WTC11 (cell line): ENCODE measurements at places on chromosomes 1 and 21. TPM values are rescaled to one million over a fixed set of nuclear protein-coding genes. Genes with fewer than 3 reads are reported as not detected.

- no peak for DNase-seq
- no peak overlapping the region for H3K27ac ChIP-seq
- H3K27me3 ChIP-seq, result no peaks in the 10 kb centered on the region
- peaks cover 25% of the 10 kb centered on the region for H3K36me3 ChIP-seq
- peaks cover 7% of the 10 kb centered on the region for H3K4me1 ChIP-seq
- no peak overlapping the region for H3K4me3 ChIP-seq
Measured at GRCh38 chr1:10181154-10181553, 29.2 kb upstream of the KIF1B start.

DNA sequence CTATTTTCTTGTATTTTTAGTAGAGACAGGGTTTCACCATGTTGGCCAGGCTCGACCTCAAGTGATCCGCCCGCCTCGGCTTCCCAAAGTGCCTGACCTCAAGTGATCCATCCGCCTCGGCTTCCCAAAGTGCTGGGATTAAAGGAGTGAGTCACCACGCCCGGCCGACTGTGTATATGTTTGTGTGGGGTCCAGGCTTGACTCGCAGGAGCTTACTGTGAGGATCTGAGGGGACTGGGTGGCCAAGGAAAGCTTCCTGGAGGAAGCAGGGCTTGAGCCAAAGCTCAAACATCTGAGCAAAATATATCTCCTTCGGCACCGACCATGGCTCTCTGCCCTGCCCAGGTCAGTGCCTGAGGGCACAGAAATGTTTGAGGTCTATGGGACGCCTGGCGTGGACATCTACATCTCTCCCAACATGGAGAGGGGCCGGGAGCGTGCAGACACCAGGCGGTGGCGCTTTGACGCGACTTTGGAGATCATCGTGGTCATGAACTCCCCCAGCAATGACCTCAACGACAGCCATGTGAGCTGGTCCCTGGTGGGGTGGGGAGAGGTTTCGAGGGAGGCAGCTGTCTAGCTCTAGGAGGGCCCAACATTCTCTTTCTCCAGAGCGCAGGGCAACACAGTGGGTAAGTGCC, 10.5 kb downstream of the PADI3 start:
- H3K27ac ChIP-seq, result no peak overlapping the region
- H3K4me1 ChIP-seq, result no peaks in the 10 kb centered on the region
- no peaks in the 10 kb centered on the region for H3K36me3 ChIP-seq
- no peak for DNase-seq
- H3K4me3 ChIP-seq, result no peak overlapping the region

DNA sequence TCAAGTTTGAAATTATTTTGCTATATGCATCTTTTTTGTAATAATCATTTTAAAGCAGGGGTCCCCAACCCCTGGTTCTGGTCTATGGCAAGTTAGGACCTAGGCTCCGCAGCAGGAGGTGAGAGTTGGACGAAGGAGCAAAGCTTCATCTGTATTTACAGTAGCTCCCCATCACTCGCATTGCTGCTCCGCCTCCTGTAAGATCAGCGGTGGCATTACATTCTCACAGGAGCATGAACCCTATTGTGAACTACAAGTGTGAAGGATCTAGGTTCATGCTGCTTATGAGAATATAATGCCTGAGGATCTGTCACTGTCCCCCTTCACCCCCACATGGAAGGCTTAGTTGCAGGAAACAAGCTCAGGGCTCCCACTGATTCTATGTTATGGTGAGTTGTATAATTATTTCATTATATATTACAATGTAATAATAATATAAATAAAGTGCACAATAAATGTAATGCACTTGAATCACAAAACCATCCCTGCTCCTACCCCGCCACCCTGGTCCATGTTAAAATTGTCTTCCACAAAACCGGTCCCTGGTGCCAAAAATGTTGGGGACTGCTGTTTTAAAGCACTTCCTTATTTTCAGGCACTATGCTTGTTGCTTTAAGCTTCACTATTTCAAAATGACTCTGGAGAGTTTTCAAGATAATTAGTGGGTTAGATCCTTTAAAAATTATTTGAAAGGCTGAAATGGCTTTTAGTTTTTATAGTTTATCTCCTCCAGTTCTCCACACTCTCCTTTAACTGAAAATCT, 74.8 kb downstream of the PLA2G4A start:
- peaks cover 8% of the 10 kb centered on the region for H3K4me1 ChIP-seq
- H3K27ac ChIP-seq, result no peak overlapping the region
- no peak for DNase-seq
- no peaks in the 10 kb centered on the region; the same call in 1 of the 2 replicates for H3K27me3 ChIP-seq

DNA sequence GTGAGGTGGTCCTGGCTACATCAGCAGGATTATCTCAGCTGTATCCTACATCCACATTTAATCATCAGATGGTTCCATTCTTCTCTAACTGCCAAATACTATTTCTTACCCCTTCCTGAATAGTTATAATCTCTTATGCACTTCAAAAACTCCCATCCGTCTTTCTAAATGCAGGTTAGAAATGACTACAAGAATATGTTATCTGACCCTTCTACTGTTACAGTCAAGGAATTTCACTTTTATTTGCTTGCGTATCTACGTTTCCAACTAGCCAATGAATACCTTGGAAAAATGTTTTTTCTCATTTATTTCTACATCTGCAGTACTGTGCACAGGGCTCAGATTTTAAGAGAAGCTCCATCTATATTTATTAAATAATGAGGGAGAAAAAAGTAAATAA, 709.9 kb downstream of the KCNT2 start:
- no peak overlapping the region for H3K4me3 ChIP-seq
- 0 out of 2 replicates have a peak, but pooled peaks cover 2% of the 10 kb centered on the region for H3K36me3 ChIP-seq
- H3K27ac ChIP-seq, result no peak overlapping the region
- H3K27me3 ChIP-seq, result no peaks in the 10 kb centered on the region; the same call in 1 of the 2 replicates
- H3K4me1 ChIP-seq, result peaks cover 14% of the 10 kb centered on the region
- no peak for DNase-seq

DNA sequence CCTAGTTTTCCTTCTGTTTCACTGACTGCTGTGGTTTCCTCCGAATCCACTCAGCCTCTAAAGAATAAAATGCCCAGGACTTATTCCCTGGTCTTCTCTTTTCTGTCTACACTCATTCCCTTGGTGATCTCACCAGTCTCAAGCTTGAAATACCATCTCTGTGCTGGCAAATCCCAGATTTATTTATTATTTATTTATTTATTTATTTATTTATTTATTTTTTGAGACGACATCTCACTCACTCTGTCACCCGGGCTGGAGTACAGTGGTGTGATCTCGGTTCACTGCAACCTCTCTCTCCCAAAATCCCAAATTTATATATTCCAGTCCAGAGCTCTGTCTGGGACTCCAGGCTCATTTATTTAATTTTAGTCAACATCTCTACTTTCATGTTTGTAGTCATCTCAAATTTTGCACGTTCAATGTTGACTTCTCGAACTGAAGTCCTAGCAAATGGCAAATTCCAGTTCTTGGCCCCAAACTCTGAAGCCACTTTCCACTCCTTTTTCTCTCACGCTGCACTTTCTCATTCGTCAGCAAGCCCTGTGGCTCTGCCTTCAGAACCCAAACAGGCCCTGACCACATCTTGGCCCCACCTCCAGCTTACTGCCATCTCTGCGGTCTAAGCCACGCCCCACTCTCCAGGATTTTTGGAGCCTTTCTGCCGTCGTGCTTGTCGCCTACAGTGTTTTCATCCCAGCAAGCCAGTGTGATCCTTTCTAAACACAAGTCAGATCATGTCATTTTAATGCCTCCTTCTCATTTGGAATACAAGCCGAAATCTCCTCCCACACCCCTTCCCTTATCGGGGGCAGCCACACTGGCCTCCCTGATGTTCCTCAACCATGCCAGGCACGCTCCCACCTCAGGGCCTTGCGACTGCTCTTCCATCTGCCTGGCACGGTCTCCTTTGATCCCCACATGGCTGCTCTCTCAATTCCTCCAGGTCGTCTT, 14.2 kb upstream of the TENT5B start:
- DNase-seq, result peak; percentile 84
- H3K4me3 ChIP-seq, result peak overlapping the region; percentile 2; the same call in 1 of the 2 replicates
- H3K27me3 ChIP-seq, result peaks cover 3% of the 10 kb centered on the region; the same call in 1 of the 2 replicates
- H3K36me3 ChIP-seq, result no peaks in the 10 kb centered on the region

- H3K27me3 ChIP-seq, result no peaks in the 10 kb centered on the region
- H3K4me3 ChIP-seq, result no peak overlapping the region
- no peak for DNase-seq
- peaks cover 30% of the 10 kb centered on the region for H3K36me3 ChIP-seq
Measured at GRCh38 chr1:43381612-43382011, 8.0 kb downstream of the MED8 start.

GRCh38 chr1:153567621-153568366, 2.1 kb upstream of the S100A2 start:
- peaks cover 33% of the 10 kb centered on the region for H3K4me1 ChIP-seq
- no peaks in the 10 kb centered on the region; the same call in 1 of the 2 replicates for H3K27me3 ChIP-seq
- H3K36me3 ChIP-seq, result no peaks in the 10 kb centered on the region
- no peak for DNase-seq

GRCh38 chr1:107523061-107523460, 382.2 kb downstream of the NTNG1 start:
- H3K4me1 ChIP-seq, result peaks cover 24% of the 10 kb centered on the region
- H3K4me3 ChIP-seq, result no peak overlapping the region
- DNase-seq, result no peak
- no peaks in the 10 kb centered on the region for H3K36me3 ChIP-seq

DNA sequence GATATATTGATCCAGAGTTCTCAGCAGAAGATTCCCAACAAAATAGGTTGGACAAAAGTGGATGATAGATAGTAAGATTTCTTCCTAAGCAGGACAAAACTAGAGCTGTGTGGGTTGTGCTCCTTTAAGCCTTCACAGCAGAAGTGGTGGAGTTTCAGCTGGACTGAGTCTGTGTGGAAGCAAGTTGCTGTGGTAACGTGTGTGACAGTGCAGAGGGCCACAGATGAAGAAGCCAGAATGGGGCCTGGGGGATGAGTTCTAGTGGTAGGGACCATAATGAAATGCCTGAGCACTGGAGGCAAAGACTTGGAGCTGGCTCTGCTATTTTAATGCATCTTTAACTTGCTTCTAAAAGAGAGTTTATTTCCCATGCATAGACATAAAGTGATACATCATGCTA, 238.7 kb upstream of the POGK start:
- no peak overlapping the region for H3K27ac ChIP-seq
- no peak for DNase-seq
- H3K4me1 ChIP-seq, result no peaks in the 10 kb centered on the region
- H3K4me3 ChIP-seq, result no peak overlapping the region
- no peaks in the 10 kb centered on the region for H3K36me3 ChIP-seq

DNA sequence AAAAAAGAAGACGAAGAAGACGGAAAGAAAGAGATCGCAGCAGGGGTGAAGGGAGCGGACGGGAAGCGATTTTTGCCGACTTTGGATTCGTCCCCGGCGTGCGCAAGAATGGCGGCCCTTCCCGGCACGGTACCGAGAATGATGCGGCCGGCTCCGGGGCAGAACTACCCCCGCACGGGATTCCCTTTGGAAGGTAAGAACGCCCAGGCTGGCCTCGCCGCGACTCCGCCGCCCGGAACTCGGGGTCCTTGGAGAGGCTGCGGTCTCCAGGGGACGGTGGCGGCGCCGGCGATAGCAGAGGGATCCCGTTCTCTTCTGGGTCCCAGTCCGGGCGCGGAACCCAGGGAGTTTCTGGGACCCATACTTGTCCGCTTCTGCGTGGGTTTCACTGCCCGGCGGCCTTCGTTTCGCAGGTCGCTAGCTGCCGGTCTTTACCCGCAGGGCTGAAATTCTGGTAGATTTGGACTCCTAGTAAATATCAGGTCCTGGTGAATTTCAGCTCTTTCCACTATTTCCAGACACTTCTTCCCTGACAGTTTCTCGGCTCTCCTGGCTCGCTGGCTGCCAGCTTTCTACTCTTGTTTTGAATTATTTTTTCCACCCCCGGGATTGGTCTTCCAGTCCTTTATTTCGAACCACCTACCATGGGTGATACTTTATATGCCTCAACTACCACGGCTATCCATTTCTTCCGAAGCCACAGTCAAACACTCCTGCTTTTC, 1.0 kb downstream of the PAX7 start:
- H3K27me3 ChIP-seq, result peaks cover 99% of the 10 kb centered on the region
- no peaks in the 10 kb centered on the region for H3K36me3 ChIP-seq
- no peak overlapping the region for H3K27ac ChIP-seq
- H3K4me3 ChIP-seq, result peak overlapping the region; percentile 67
- peaks cover 75% of the 10 kb centered on the region for H3K4me1 ChIP-seq

DNA sequence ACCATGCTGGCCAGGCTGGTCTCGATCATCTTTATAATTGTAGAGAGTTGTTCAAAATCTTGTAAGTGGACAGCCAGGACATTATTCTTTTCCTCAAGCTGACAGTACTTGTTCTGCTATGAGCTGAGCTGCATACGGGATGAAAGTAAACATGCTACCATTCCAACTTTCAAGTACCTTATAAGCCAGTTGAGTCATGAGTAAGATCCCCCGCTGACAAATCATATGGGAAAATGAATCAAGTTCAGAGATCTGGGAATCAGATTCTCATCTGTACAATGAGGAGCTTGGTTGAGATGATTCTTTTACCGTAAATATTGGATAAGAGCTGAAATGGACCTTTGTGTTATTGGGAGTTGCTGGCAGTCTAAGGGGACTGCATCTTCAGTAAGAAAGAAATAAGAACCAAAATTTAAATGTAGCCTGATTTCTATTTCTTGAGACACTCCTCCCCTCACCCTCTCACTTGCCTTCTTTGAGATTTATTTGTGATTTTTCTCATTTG, 62.7 kb downstream of the CENPF start:
- no peaks in the 10 kb centered on the region for H3K27me3 ChIP-seq
- H3K4me1 ChIP-seq, result no peaks in the 10 kb centered on the region
- H3K4me3 ChIP-seq, result no peak overlapping the region
- peaks cover 79% of the 10 kb centered on the region for H3K36me3 ChIP-seq
- H3K27ac ChIP-seq, result no peak overlapping the region

- H3K27ac ChIP-seq, result no peak overlapping the region
- no peaks in the 10 kb centered on the region for H3K27me3 ChIP-seq
- H3K4me3 ChIP-seq, result no peak overlapping the region
- no peak for DNase-seq
- H3K4me1 ChIP-seq, result peaks cover 15% of the 10 kb centered on the region
Measured at GRCh38 chr1:236421850-236422516, 27.9 kb downstream of the EDARADD start.

Gene FCAMR
- not detected in 3 replicates for total RNA-seq

Gene GSTM5
- 0.09 to 0.16 TPM (median 0.11 TPM) in 3 replicates for total RNA-seq

Gene DYNLT5
- 1.3 to 1.8 TPM (median 1.6 TPM) in 3 replicates for total RNA-seq

Gene IGSF3
- total RNA-seq, result 31.7 to 32.4 TPM (median 32.1 TPM) in 3 replicates

Gene COL6A1
- 221 to 245 TPM (median 240 TPM) in 3 replicates for total RNA-seq

Gene CACNA1E
- total RNA-seq, result 0.63 to 0.85 TPM (median 0.78 TPM) in 3 replicates

Gene KRTAP7-1
- total RNA-seq, result not detected in 3 replicates

Gene HSD3B1
- not detected in 3 replicates for total RNA-seq
